Activated CD4-positive, alpha-beta memory T cell treated with anti-CD3 and anti-CD28 coated beads for 36 hours (primary cell): ENCODE measurements at places on chromosomes 16 and 17. TPM values are rescaled to one million over a fixed set of nuclear protein-coding genes. Genes with fewer than 3 reads are reported as not detected.

Gene DNASE1L2
- total RNA-seq = 0.63 TPM

Gene CD300E
- not detected for total RNA-seq

Gene SPN
- 114 TPM for total RNA-seq

Gene KRT25
- total RNA-seq = not detected

Gene TBC1D3H
- total RNA-seq = not detected

Gene TMEM132E
- not detected for total RNA-seq

Gene ABCA6
- total RNA-seq = not detected

GRCh38 chr17:68598074-68598473 lies 3.1 kb downstream of the FAM20A start:
- DNase-seq = no peak

DNA sequence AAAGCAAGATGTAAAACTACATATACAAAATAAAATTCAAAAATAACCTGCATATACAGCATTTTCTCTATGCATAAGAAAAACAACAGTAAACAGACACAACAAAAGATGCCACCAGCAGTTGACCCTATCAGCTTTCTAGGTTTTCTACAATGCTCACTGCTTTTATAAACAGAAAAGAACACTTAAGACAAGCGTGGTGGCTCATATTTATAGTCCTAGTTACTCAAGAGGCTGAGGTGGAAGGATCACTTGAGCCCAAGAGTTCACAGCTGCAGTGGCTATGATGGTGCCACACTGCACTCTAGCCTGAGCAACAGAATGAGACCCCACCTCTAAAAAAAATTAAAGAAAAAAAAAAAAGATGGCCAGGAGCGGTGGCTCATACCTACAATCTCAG lies 46.5 kb upstream of the ATP2A3 start:
- DNase-seq = no peak
